ENCODE measurements at places on chromosomes 12 and 14. TPM values are rescaled to one million over a fixed set of nuclear protein-coding genes. Genes with fewer than 3 reads are reported as not detected.

- peak; percentile 64 for DNase-seq
Measured at GRCh38 chr14:34368115-34368970, 93.7 kb downstream of the SPTSSA start.

SERPINA3 gene
- 0.51 TPM for polyA plus RNA-seq

GRCh38 chr12:121187501-121187900 is 22.4 kb upstream of the P2RX4 start:
- DNase-seq, result no peak

AICDA gene
- 1.0 TPM for polyA plus RNA-seq

DNA sequence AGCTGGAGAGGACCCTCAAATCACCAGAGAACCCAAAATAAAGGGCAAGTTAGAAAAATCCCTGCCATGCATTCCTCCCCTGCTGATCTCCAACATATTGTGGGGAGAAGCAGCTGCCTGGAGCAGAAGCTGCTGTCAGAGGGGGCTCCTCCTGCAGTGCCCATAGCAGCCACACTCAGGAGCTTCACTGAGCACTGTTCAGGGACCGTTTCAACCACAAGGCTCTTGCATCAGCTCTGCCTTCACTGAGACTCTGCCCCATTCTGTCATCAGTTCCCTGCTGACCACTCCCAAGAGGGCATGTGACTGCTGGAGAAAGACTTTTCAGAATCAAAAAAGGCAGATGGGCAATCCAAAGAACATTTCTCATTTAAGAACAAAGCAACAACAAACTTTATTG is 392.7 kb downstream of the GALC start:
- no peak for DNase-seq

GRCh38 chr12:120213758-120214157 is 12.8 kb upstream of the RPLP0 start:
- DNase-seq, result no peak

CLEC4D gene
- 0.03 TPM for polyA plus RNA-seq

- no peak for DNase-seq
Measured at GRCh38 chr14:104596927-104597351, 7.6 kb downstream of the TMEM179 start.

GPR137C gene
- 4.6 TPM for polyA plus RNA-seq

PTPRO gene
- polyA plus RNA-seq, result 1.6 TPM

- no peak for DNase-seq
Measured at GRCh38 chr14:36085861-36086260, 90.7 kb downstream of the PTCSC3 start.

- DNase-seq, result no peak
Measured at GRCh38 chr12:110778833-110779577, 36.3 kb upstream of the PPP1CC start.

SYNE3 gene
- polyA plus RNA-seq, result 1.2 TPM

DNAH10 gene
- polyA plus RNA-seq, result 1.0 TPM

ANKRD33 gene
- polyA plus RNA-seq, result 0.06 TPM

- DNase-seq, result no peak
Measured at GRCh38 chr14:55347040-55347439, 64.6 kb downstream of the ATG14 start.

- no peak for DNase-seq
Measured at GRCh38 chr14:22282417-22282816, 306.6 kb downstream of the DAD1 start.

FAIM2 gene
- 8.9 TPM for polyA plus RNA-seq

DGLUCY gene
- polyA plus RNA-seq, result 78.4 TPM

GRCh38 chr12:22299294-22299912 is 35.1 kb downstream of the ST8SIA1 start:
- no peak for DNase-seq

GRCh38 chr14:92161521-92161920 is 39.8 kb downstream of the CPSF2 start:
- no peak for DNase-seq

TSPAN9 gene
- polyA plus RNA-seq, result 24.9 TPM

DNA sequence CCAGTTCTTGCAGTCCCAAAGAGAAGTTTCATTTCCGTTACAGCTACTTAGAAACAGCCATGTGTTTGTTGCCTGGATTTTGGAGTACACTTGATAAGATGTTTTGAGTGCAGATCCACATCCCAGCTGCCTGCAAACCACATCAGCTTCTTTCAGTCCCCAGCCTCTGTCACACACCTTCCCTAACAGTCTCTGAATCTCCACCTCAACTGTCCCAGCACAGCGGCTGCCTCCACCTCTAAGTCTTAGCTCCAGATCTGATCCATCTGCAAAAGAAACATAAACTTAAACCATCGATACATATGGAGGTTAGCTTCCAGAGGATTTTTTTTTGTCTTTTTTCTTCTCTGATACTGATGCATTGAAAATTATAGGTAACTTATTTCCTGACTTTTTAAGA is 8.4 kb downstream of the CD163 start:
- no peak for DNase-seq

CIDEB gene
- 105 TPM for polyA plus RNA-seq

DNA sequence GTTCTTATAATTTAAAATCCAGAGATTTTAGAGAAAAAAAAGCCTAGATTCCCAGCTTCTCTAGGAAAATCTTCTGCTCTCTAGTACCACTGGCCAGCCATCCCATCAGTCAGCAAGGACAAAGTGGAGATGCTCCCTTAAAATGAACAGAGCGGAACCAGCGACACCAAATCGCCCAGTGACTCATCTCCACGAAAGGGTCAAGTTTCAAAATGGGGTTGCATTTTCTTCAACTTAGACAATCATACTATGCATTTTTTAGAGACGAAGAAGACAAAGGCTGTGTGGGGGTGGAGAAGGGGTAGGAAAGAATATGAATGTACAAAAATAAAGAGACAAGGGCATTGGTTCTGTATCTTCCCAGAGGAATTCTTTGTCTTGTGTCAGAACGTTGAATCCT is 212.0 kb downstream of the SLC15A4 start:
- no peak for DNase-seq

GRCh38 chr14:36870776-36871175 is 209.1 kb downstream of the PAX9 start:
- DNase-seq, result no peak

IFI27 gene
- 12.9 TPM for polyA plus RNA-seq

DNA sequence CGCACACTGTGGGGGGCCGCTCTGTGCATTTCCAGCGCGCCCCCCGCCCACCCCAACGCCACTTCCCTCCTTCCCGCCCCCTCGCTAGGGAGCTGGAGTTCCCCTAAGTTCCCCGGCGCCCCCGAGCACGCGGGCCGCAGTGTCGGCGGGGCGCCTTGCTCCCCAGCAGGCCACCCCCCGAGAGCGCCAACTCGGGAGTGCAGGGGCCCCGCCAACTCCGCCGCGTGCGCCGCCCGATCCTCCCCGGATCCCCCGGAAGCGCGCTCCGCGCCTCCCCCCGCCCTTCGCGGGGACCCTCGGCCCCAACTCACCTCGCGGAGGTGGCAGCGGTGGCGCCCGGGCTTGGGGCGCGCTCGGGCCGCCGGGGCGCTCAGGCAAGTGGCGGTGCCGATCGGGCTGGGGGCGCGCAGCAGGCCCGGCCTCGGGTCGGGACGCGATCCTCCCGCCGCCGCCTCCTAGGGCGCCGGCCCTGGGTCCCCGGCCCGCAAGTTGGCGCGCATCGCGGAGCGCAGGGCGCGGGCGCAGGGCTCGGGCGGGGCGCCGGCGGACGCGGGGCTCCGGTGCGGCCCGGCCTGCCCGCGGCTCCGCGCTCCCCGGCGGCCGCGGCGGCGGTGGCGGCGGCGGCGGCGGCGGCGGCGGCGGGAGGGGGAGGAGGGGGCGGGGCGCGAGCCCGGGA is at the start of gene NCOR2:
TSS of gene NCOR2 (minus strand) at position 616 of the 676 bp plus-strand sequence. CDS start 72,361 bp downstream, outside the sequence.
- DNase-seq, result peak; percentile 69

GRCh38 chr14:72557671-72558070 is 336.2 kb downstream of the DPF3 start:
- DNase-seq, result no peak

RNF212B gene
- polyA plus RNA-seq, result 0.34 TPM

- no peak for DNase-seq
Measured at GRCh38 chr12:52266514-52266913, 7.9 kb upstream of the KRT86 start.

DNA sequence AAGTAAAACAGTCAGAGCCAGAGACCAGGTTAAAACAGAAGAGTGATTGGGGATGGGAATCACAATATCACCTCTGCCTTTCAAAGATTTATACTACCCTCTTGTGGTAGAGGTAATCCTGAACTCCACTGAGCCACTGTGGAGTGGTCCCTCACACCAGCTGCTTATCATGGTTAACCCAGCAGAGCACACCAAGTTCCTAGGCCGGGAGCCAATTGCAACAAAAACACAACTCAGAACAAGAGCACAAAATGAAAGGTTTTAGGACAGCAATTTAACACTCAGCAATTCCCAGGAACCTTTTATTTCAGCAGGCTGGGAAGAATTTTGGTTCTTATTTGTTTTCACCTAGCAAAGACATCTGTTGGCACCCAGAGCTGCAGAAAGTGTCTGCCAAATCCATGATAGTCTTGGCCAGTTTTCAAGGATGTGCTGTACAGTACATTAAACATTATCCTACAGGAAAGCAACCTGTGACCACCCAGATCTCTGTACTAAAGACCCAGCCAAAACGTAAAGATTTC is 220.5 kb upstream of the ATXN7L3B start:
- no peak for DNase-seq

HHIPL1 gene
- 0.94 TPM for polyA plus RNA-seq

GRCh38 chr12:129520739-129521138 is 383.1 kb downstream of the TMEM132D start:
- no peak for DNase-seq

DNA sequence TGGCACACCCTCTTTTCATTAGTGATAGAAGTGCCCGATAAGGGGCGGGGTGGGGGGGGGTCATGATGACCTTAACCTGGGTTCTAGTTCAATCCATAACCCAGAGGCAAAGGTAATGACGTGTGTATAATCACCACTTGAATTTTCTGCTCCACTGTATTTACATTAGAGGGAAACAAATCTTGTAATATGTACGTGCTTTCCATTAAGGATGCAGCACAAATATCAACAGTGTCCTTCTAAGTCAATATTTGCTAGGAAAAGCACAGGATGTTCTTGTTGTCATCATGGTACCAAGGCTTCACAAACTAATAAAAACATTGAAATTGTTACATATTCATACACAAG is 121.2 kb upstream of the SLC38A2 start:
- DNase-seq, result no peak

CTSG gene
- polyA plus RNA-seq, result 0.18 TPM

Measured in large intestine (tissue), 12 donors.